EH (cell line): ENCODE measurements at places on chromosomes 3 and 15.

DNA sequence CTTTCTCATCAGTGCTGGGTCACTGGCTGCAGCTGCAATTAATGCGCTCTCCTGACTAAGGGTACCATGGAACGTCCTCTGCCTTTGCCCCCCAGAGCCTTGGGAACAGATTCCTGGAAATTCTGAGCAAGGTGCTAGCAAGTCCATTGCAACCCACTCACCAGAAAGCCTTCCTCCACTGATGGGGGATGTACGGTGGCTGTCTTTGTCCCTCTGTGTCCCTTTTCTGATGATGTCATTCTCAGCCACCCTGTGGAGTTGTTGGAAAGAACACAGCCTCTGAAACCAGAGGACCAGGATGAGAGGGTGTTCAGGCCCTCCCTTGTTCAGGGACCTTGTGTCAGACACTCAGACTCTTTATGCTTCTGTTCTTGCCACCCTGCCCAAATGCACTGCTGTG is 38.1 kb upstream of the ZBTB38 start:
- DNase-seq: no peak

GRCh38 chr15:45827275-45827674 is 192.4 kb downstream of the SQOR start:
- DNase-seq: no peak

GRCh38 chr3:37147666-37148065 is 26.7 kb downstream of the LRRFIP2 start:
- DNase-seq: no peak

GRCh38 chr3:56373386-56373785 is 94.9 kb downstream of the ERC2 start:
- no peak for DNase-seq

- DNase-seq: no peak
Observed at GRCh38 chr3:187012609-187013051, 82.3 kb downstream of the ST6GAL1 start.

DNA sequence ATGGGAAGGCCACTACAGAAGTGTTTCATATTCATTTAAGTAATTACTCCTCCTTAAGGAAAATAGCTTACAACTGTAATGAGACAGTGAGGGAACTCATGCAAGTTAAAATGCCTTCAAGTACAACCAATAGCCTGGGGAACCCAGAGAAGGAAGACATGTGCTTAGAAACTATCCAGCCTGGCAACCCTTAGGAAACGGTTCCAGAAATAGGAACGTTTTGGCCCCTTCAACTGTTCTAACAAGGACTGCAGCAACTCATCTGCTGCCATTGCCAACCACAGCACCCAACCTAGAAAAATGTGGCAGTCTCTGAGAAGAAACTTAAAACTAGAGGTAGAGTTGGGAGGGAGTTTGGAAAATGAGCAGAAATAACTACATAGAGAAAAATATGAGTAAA is 147.5 kb upstream of the STRIT1 start:
- no peak for DNase-seq

- no peak for DNase-seq
Observed at GRCh38 chr3:143979041-143979440, 7.4 kb downstream of the DIPK2A start.

DNA sequence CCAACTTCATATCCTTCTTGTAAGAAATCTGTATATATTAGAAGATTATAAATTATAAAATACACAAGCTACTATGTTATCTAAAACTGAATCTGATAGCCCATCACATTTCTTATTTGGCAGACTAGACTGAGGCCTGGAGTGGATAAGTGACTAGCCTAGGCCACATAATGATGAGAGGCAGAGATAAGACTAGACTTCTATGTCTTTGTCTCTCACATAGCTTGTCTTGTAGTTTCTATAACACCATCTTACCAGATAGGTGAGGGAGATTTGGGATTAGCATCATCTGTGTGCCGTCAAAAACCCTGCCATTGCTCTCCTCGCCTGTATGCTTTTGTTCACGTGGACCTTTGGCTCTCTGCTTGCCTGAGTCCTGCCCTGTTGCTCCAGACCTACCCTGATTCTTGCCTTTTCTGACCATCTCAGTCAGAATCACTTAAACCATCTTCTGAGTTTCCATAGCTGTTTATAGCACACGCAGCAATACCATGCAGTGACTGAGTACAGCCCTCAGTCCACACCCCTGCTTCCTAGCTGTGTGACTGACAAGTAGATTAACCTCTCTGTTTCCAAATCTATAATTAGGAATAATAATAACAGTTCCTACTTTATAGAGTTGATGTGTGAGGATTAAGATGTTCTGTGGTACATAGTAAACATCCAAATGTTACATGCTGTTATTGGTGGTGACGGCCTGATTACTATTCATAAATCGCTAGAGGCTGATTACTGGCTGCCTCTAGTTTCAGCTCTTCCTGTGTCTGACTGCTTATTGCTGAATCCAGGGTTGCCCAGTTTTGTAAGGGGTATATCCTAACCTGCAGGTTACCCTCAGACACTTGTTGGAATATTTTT is 49.7 kb downstream of the PDE8A start:
- DNase-seq: no peak

DNA sequence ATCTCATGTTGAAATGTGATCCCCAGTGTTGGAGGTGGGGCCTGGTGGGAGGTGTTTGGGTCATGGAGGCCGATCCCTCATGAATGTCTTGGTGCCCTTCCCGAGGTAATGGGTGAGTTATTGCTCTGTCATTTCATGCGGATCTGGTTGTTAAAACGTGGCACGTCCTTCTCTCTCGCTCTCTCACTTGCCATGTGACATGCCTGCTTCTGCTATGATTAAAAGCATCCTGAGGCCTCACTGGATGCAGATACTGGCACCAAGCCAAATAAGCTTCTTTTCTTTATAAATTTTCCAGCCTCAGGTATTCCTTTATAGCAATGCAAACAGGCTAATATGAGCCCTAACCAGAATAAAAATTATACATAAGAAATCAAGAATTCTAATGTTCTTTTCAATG is 31.7 kb upstream of the HACD2 start:
- peak; percentile 32 for DNase-seq

GRCh38 chr15:75149867-75150709 is 51.6 kb upstream of the C15orf39 start:
- peak; percentile 99 for DNase-seq

DNA sequence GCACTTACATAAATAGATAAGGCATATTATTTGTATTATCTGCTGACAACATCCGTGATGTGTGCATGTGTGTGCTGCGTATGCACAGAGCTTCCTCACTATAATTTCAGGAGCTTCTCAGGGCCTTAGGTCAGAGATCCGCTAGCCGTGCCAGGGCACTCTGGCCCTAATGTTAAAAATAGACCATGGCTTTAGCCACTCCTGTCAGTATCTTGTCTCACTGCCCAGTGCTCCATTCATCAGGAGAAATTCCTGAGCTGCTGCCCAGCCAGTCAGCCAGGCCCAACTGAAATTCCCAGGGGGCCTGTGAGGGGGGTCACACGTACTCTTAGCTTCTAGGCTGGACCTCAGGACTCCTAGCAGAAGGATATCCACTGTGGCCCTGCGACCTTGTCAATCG is 70.0 kb upstream of the ABHD2 start:
- peak; percentile 76 for DNase-seq

- DNase-seq: peak; percentile 98
Observed at GRCh38 chr15:43150191-43150929, 17.0 kb downstream of the TMEM62 start.
